ENCODE measurements at places on chromosomes 11 and 22.

DNA sequence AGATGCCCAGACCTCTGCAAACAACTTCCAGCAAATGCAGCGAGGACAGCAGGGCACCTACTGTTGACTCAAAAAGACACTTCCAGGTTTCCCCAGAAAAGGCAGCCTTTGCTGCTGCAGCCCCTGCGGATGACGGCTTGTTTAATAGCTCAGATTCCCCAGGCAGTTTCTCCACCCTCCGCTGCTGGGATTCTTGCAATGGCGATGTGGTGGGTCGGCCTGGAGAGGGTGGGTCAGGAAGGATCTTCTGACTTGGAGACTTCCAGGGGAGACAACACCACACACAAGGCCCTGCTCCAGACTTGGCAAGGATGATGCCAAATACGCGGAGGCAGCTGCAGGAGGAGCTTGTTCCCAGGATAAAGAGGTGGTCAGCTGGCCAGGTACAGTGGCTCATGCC lies 17.9 kb upstream of the TREH start:
- DNase-seq, result no peak

- DNase-seq, result no peak
Observed at GRCh38 chr11:84552791-84553190, 1074.4 kb downstream of the DLG2 start.

GRCh38 chr11:65440831-65441499 lies 18.4 kb downstream of the NEAT1 start:
- DNase-seq, result no peak

DNA sequence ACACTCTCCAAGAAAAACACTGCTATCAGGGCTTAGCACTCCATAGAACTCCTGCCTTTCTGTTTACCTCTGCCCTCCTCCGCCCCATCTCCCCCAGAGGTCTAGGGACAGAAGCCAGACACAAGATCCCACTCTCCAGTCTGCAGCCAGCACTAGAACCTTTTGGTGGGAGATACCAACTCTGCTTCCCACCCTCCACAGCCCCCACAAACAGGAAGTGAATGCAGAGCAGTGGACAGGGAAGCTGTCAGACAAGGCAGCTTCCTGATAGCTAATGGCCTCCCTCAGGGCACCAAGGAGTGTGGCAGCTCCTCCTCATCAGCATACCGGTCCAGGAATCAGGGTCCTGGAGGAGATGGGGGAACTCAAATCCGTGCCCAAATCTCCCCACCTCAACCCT lies 5.1 kb downstream of the SCN4B start:
- no peak for DNase-seq

DNA sequence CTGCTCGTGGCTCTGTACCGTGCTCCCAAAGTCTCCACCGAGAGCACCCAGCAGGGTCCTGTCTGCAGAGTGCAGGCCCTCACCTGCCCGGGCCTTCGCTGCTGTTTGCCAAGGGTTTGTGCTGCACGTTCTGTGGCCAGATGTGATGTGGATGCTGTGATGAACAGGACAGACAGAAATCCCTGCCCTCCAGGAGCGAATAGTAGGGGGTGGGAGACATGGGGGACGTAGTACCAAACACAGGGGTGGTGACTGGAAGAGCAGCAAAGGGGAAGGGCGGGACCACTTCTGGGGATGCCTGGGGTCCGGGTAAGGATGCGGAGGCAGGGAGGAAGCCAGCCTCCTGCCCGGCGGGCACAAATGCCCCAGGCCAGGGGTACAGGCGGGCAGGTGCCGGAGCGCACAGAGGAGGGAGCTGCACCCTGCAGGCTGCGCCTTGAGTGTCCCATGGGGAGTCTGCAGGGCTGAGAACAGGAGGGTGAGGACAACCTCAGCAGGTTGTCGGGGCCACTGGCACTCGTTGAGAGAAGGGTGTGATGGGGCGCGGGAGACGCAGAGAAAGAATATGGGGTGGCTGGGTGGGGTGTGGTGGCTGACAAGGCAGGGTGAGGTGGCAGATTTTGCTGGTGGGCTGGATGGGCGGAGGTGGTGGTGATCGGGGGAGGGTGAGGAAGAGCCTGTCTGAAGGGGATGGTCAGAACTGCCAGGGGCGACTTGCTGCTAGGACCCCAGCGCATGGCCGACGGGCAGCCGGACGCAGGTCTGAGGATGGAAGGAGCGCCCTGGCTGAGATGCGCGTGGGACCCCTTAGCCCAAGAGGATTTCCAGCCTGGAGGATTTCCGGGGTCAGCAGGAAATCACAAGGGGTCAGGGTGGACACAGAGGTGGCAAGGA lies 16.3 kb upstream of the CTSD start:
- no peak for DNase-seq

GRCh38 chr22:40690370-40690769 lies 11.1 kb downstream of the MCHR1 start:
- DNase-seq, result no peak

GRCh38 chr11:68999093-68999747 lies 13.8 kb downstream of the MRGPRF start:
- no peak for DNase-seq

GRCh38 chr11:116618461-116618860 lies 154.3 kb downstream of the BUD13 start:
- DNase-seq, result no peak

DNA sequence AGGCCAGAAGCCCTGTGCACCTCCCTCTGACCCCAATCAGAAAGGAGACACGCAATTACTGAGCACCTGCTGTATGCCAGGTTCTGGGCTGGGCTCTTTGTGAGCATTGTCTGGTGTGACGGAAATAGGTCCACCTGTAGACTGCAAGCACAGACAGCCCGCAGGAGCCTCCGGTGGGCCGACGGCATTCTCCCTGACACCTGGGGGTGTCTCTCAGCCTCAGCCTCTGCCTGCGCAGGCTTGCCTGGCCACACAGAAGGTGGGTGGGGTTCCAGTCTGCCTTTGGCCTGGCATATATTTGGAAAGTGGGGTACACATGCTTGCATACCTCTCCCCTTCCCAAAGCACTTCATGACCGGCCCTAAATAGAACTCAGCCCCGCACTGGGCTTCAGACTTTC lies 129.3 kb downstream of the BUD13 start:
- DNase-seq, result no peak

GRCh38 chr11:119284344-119285157 lies 32.4 kb downstream of the MCAM start:
- DNase-seq, result no peak

- no peak for DNase-seq
Observed at GRCh38 chr11:119942583-119943297, 195.2 kb downstream of the TRIM29 start.

- DNase-seq, result no peak
Observed at GRCh38 chr11:94749369-94749768, 18.8 kb upstream of the AMOTL1 start.

GRCh38 chr11:85114786-85115185 lies 512.4 kb downstream of the DLG2 start:
- no peak for DNase-seq

GRCh38 chr11:35276396-35277145 lies 137.6 kb downstream of the CD44 start:
- DNase-seq, result no peak

DNA sequence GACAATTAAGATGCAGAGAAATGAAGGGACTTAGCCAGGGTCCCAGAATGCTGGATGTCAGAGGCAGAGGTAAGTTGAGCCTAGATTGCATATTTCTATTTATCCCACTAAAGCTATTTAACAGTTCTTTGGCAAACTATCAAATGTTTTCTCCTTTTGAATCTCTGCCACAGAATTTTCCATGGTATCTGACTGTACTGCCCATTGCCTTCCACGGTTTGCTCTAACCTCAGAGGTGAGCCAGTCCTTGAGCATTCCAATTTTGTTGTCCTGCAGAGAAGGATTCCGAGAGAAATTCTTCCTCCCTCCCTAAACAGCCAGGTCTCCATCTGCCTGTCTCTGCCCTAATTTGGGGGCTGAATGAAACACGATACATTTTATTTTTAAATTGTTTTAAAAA lies 368.3 kb upstream of the SYN3 start:
- no peak for DNase-seq

- DNase-seq, result no peak
Observed at GRCh38 chr11:130178441-130179339, 19.1 kb downstream of the ST14 start.

- no peak for DNase-seq
Observed at GRCh38 chr11:72154816-72155215, 19.3 kb downstream of the FOLR3 start.

DNA sequence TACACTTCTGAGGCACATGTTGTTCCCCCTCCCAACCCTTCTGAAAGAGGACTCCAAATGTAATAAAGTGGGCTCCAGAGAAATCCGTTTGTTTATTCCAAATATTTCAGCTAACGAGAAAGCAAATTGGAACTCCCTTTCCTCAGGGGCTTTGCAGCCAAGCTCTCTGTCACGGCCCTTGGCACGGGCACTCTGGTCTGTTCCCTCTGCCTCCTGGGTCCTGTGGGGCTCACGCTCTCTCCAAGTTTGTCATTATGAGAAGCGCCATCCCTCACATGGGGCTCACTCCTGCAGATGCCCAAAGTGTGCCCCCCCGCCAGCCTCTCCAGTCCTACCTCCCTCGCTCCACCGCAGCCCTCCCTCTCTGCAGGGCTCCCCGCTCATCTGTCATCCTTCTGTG lies 125.4 kb upstream of the POU2AF2 start:
- no peak for DNase-seq

DNA sequence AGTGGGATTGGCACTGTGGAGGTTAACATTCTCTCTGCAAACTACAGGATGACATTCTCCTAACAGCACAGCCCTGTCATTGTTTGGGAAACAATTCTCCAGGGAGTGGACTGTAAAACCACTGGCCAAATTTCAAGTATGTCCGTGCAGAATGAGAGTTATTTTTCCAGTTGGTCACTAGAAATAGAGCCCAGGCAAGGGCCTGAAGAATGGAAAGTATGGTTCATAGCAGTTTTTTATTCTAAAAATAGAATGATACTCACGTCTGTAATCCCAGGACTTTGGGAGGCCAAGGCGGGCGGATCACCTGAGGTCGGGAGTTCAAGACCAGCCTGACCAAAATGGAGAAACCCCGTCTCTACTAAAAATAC lies 39.0 kb upstream of the CD44 start:
- no peak for DNase-seq

DNA sequence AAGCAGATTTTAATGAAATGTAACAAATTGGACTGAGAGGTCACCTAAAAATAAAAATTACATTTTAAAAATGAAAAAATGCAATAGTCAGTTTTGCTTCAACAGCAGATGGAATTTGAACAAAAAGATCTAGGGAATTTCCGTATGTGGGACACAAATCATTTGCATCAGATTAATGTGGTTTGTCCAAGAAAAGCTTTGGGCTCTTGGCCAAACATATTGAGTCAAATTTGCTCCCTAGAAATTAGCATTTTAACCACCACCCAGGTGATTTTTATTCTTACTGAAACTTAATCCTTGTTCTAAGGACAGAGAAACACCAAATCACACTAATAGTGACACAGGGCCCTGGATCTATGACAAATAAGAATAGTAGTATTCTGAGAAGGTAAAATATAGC lies 1477.8 kb downstream of the FAM181B start:
- no peak for DNase-seq

DNA sequence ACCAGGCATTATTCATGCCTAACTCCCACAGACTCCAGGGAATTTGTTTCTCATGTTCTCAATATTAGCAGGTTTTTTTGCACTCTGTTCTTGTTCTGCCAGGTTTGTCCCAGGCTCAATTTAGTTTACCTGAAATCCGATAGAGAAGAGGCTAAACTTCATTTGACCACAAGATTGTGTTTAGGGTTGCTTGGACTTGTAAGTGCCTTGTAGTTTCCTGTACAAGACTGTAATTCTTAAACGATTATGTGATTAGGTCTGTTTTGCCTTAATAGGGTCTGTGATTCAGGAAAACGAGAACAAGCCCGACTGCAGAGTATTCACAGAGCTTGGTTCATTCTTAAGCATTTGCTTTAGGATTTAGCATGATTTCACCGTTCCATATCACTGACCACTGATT lies 1.8 kb downstream of the PRSS23 start:
- no peak for DNase-seq

DNA sequence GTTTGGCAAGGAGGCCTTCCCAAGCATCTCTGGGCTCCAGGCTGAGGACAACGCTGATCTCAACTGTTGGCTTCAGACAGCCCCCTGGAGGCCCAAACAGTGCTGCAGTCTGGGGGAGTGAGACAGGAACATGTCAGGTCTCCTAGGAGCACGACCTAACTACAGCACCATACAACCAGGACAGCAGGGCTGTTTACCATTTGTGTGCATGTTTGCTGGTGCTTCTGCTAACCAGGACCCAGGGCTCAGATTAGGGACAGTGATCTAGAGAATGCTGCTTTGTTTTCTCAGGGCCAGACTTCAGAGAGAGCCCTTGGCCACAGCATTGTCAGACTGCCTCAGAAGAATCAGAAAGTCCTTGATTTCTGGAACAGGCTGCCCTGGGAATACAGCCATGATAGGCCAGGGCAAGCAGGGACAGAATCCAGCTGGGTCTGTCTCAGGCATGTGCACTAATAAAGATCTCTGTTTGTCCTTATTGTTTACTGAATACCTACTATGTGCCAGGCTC lies 126.5 kb downstream of the VPREB1 start:
- DNase-seq, result no peak

DNA sequence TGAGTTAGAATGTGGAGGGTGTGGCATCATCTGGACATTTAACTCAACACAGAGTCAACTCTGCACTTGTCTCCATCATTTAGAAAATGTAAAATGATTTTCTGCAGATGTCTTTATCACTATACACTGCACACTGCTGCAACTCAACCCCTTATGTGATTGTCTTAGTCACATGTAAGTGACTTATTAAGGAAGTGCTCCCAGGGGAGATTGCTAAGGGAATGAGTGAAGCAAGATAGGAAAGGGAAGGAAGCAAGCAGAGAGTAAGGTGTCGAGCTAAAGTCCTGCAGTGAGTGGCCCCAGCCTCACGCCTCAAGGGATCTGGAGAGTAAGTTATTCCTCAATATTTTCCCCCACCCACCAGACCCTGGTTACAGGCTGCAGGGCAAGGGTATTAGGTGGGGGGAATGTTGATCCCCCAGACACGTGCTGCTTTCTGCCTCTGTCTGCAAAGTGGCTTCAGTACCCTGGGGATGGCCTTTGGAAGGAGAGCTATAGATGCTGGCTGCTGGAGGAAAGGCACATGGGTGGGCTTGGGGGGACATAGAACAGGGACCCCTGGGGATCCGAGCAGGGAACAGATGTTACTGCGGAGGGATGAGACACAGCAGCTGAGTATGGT lies 7.2 kb upstream of the CBX6 start:
- DNase-seq, result no peak

- DNase-seq, result no peak
Observed at GRCh38 chr11:103585911-103586310, 450.5 kb upstream of the DDI1 start.
